Breast epithelium (tissue), 4 donors: ENCODE measurements at places on chromosomes 2 and 18. TPM values are rescaled to one million over a fixed set of nuclear protein-coding genes. Genes with fewer than 3 reads are reported as not detected.

Gene GATA6
- 11.1 TPM for total RNA-seq

Gene MC2R
- not detected for total RNA-seq

Gene CLEC4F
- total RNA-seq = 0.88 TPM

- DNase-seq = no peak
Observed at GRCh38 chr2:30300456-30301221, 69.3 kb downstream of the LBH start.

DNA sequence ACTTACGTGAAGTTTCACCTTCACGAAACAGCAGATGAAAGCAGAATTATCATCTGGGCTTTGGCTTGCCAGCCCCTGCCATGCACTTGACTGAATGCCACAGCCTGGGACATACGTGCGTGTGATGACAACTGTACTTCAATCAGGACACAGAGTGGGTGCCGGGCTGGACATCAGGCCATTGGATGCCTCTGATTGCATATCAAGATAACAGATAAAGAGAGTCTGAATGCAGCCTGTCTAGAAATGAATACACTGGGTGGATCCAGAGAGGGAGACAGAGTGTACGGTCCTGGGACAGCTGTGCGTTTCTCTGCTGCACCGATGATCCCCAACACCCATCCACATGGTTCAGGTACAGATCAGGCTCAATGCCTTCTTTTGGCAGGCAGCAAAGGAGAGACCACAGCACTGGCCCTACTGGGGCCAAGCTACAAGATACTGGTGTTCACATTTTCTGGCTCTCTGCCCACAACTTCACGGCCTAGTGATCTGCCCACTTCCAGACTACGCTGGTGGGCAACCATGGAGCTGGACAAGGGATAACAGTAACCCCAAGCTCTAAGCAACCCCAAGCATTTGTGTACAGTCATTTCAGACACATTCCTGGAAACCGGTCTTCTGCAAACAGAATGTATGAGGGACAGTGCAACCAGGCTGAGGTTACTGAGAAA, 35.6 kb downstream of the FBLN7 start:
- no peak for DNase-seq

- DNase-seq = no peak
Observed at GRCh38 chr2:37871456-37872191, 53.5 kb upstream of the RMDN2 start.

DNA sequence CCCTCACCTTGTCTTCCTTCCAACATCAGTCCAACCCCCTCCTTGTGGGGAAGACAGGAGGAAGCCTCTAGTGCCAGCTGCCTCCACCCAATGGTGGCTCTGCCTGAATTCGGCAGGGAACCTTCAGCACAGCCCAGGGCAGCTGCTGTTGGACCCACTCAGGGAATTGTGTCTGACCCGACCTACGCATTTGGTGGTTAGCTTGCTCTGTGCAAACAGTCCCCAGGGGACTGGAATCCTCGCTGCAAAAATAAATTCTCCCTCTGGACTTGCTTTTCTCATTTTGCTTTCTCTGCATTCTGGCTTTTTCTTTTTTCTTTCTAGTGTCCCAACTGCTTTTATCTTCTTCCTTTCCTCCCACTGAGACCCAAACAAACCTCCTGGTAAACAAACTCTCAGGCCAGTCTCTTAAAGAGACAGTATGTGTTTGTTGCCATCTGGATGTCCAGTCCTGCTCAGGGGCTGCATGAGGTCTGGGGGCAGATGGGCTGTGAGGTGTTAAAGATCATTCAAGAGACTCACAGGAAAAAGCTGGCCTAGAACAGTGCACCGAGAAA, 137.7 kb upstream of the HAAO start:
- peak; percentile 45 for DNase-seq

DNA sequence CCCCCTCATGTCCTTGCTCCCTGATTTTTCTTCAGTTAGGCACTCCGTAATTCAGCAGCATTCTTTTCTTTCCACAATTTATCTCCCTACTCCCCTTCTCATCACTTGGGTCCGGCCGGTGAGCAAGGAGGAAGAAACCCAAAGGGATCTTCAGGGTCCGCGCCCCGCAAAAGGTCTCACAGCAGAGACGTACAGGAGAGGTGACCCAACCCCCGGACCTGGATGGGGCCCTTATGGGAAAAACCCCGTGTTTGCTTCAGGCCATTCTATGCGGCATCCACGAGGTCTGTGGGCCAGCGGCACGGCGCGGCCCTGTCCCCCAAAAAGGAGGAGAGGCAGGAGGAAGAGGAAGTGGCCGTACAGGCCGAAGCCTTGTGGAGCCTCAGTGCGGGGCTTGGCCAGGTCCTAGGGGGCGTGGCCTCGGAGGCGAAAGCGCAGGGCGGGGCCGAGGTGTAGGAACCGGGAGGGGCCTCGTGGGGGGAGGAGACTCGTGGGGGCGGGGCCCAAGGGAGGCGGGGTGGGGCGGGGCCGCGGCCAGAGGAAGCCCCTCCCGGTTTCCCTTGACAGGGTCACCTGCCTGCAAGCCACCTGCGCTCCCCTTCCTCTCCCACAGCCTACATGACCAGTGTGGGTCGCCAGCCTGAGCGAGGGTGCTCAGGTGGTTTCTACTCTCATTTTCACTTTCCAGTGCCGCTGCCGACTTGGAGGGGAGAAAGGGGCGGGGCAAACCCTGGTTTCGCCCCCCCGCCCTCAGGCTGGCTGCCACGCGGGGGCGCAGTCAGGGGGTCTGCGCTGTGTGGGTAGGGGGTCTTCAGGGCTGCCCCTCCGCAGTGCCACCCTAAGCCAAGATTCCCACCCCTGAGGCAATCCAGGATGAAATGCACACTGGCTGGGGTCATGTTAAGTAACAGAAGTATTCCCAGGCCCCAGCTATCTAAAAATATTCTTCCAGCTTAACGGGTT, 156.4 kb upstream of the XPO1 start:
- peak; percentile 90 for DNase-seq
